GM19239 (cell line): ENCODE measurements at places on chromosomes 2 and 18.

DNA sequence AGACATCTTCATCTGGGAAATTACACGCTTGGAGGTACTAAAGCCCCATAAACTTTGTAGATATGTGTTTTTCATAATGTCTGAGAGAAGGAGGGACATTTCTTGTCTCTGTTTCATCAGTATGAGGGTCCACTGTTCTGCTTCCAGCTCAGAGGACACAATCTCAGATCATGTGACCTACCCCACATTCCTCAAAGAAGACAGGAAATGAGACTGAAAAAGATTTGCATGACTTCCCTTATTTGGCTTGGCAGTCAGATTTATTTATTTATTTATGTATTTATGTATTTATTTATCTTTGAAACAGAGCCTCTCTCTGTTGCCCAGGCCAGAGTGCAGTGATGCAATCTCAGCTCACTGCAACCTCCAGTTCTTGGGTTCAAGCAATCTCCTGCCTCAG, 463.7 kb upstream of the RGPD4 start:
- no peak for DNase-seq

DNA sequence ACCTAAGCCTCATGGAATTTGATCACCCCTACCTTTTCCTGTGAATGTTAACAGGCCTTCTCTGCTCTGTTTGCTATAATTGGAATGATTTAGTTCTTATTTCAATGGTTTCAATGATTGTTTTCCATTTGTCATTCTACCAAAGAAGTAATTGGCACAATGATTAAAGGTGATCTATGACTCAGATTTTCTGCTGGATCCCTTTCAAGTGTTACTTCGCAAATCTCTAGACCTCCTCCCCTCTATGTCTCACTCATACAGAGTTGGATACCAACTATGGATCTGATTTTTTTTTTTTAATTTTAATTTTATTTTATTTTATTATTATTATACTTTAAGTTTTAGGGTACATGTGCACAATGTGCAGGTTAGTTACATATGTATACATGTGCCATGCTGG, 29.6 kb upstream of the FAM117B start:
- no peak for DNase-seq

- DNase-seq: no peak
Observed at GRCh38 chr2:174587579-174587978, 10.0 kb downstream of the WIPF1 start.

GRCh38 chr18:21686282-21687105, 18.1 kb downstream of the ABHD3 start:
- DNase-seq: no peak

- DNase-seq: no peak
Observed at GRCh38 chr2:110768591-110768990, 36.2 kb downstream of the ACOXL start.

- no peak for DNase-seq
Observed at GRCh38 chr2:218555527-218555926, 12.6 kb downstream of the USP37 start.

DNA sequence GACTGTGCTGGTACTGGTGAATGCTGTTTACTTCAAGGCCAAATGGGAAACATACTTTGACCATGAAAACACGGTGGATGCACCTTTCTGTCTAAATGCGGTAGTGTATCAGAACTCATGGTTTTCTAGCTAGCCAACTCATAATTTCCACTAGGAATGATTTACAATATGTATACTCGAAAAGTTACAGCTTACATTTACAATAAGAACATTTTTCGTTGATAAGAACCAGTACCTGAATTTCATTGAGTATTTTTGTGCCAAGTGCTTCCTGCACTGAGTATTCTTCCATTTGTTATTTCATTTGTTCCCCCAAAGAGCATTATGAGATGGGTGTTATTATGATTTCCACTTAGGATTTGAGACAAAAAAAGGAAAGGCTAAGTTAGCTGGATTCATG, 21.9 kb downstream of the SERPINB12 start:
- no peak for DNase-seq

DNA sequence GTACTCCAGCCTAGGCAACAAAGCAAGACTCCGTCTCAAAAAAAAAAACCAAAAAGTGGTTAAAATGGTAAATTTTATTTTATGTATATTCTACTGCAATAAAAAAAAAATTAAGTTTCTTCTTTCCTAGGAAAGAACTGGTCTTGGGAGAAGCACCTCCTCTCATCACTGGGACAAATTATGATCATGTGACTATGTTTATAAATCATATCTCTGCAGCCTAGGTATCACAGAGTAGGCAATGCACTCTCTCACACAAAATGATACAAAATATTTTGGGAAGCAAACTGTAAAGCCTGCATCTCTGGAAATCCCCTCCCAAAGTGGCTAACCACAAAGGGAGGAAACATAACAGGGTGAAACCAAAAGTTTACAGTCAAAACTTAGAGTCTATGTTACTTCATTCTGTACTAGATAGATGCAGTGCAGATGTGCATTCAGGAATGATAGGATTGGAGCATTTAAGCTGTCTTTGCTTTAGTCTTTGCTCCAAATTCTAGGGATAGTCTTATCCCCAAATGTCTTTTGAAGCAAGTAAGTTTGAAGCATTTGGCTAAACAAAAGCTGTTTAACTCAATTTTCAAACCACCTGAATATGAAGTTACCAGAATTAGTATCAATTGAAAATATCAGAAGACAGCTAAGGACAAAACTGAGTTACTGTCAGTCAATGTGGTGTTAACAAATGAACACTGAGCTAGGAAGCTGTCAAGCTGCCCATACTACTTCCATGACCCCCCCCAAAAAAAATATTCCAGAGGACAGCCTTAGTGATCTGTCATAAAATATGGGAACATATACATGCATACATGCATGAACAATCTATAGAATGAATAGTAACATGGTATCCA, 21.1 kb upstream of the MALT1 start:
- no peak for DNase-seq

DNA sequence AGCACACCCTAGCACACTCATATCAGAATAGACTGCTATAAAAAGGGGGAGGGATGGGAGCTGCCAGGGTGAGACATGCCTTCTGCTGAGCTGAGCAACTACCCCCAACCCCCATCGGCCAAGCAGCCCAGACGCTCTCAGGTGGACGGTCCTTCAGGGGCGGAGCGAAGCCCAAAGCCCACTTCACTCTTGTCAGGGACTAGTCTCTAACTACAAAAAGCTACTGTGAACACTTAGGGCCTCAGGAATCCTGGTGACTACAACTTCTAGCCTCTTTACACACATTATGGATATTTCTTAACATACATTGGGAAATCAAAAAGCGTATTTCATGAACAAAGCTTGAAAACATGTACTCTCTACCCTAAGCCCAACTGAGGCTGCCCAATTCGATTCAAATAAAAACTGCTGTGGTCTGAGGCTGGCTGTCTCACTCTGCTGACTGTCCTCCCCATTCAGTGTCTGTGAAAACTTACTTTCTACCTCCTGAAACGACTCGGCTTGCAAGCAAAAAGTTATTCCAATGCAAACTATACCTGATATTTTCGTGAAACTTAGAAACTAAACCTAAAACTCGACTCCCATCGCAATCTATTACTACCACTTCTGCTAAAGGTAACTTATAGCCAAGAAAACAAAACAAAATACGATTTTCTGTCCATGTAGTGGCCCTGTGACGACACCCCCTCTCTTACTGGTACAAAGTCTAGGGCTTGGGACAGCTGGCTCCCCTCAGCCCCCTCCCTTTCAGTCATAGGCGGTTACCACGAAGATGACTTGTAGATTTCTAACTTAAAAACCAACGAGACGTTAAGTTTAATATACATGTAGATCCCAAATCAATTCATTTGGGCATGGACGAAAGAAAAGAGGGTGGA, 1.2 kb downstream of the SERTAD2 start:
- DNase-seq: no peak

DNA sequence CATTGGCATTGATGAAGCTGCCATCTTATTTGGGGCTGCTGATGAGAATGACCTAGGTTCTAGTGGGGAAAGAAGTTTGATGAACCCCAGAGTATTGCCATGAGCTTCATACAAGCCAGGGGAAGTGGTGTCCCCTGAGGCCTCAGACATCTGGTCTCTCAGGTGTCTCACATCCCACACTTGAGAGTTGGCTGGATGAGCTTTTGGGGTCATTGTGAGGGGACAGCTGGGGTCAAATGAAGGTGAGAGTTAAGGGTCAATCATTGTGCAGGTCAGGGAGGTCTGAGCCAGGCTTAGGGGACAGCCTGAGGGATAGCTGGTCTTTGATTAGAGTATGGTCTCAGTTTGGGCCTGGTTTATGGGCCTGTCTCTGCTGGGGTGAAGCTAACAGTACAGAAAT, 336.5 kb downstream of the CYP26B1 start:
- no peak for DNase-seq

- no peak for DNase-seq
Observed at GRCh38 chr2:126239320-126239955, 416.5 kb upstream of the GYPC start.

- no peak for DNase-seq
Observed at GRCh38 chr2:203730883-203731282, 24.4 kb downstream of the CD28 start.
